ENCODE measurements at places on chromosomes 2 and 18.

GRCh38 chr2:209314653-209315052 is 109.2 kb upstream of the MAP2 start:
- no peak for DNase-seq

GRCh38 chr18:12027480-12027879 is 46.2 kb downstream of the IMPA2 start:
- DNase-seq, result no peak

DNA sequence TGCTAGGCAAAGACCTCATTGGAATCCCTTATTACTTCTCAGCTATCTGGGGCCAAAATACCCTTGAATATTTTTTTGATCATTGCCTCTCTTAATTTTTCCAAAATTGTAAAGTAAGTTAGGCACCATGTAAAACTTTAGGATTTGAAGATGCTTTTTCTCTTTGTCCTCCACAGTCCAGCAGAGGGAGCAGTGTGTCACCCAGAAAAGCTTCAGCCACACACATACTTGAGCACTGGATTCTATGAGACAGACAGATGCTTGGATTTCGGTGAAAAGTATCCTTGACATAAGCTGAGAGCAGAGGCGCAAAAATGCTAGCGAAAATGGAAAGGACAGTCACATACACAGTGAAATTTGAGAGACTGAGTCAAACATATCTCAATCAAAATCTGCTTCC is 74.7 kb upstream of the KCNJ3 start:
- DNase-seq, result peak; percentile 24

DNA sequence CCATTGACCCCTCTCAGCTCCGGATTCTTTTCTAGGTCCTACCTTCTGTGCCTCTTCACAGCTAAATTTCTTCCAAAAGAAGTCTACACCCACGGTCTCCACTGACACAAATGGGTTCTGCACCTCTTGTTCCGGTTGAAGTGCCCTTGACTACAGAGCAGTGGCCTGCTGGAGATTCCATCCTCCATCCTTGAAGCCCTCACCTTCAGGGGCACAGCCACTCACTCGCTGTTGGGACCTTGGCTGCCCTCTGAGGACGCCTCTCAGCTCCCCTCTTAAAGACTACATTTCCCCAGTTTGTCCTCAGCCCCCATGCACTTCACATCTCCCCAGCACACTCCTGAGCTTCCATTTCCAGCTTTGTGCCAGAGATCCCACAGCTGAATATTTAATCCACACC is 226.3 kb downstream of the ATAD2B start:
- no peak for DNase-seq

DNA sequence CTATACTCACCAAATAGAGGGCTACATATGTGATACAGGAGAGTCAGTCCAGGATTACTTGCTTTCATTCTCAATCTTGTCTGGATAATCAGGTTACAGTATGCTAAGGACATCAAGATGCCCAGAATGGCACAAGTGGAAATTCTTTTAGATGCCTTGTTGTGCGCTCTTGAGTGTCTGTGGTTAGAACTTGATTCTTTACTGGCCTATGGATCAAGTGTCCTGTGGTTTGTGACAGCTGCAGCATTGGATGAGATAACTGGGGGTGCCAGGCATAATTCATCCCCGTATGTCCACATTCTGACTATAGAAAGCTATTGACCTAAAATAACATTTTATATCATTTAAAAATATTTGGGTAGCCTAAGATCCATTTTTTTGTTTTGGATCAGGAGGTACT is 40.1 kb downstream of the CDC42EP3 start:
- no peak for DNase-seq

DNA sequence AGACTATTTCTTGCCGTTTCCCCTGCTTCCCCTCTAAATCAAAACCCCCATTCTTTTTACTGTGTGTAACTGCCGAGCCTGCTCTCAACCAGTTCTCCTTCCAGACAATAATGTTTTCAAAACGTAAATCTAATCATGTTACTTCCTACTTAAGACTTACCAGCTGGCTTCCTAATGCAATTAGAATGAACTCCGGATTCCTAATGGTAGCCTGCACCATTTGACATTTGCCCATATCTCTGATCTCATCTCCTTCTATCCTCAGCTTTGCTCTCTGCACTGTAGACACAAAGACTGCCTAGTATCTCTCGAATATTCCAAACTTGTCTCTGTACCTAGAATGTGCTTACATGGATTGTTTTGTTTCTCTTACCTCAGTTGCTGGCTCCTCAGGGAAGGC is 12.9 kb downstream of the TTL start:
- DNase-seq, result no peak

DNA sequence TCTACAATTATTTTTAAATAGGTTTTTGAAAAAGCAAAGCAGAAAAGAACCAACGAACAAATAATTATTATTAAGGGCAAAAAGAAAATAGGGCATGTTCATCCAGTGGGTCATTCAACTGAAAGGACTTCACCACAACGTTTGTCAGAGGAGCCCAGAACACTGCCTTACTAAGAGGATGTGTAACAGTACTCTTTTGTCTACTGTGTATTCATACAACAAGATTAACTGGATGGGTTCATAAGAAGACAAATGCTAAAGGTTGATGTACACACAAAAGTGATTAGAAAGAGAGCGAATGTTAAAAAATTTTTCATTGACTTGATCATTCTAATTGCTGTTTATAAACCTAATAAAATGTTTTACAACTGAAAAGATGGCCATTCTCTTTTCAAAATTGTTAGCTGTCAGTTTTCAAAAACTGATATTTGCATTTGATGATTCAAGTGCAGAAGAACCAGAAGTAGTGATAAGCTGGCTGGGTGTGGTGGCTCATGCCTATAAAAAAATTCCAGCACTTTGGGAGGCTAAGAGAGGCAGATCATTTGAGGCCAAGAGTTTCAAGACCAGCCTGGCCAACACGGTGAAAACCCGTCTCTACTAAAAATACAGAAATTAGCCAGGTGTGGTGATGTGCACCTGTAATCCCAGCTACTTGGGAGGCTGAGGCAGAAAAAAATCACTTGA is 33.1 kb downstream of the MGAT4A start:
- no peak for DNase-seq

GRCh38 chr2:24889221-24889620 is 30.8 kb downstream of the ADCY3 start:
- DNase-seq, result no peak

DNA sequence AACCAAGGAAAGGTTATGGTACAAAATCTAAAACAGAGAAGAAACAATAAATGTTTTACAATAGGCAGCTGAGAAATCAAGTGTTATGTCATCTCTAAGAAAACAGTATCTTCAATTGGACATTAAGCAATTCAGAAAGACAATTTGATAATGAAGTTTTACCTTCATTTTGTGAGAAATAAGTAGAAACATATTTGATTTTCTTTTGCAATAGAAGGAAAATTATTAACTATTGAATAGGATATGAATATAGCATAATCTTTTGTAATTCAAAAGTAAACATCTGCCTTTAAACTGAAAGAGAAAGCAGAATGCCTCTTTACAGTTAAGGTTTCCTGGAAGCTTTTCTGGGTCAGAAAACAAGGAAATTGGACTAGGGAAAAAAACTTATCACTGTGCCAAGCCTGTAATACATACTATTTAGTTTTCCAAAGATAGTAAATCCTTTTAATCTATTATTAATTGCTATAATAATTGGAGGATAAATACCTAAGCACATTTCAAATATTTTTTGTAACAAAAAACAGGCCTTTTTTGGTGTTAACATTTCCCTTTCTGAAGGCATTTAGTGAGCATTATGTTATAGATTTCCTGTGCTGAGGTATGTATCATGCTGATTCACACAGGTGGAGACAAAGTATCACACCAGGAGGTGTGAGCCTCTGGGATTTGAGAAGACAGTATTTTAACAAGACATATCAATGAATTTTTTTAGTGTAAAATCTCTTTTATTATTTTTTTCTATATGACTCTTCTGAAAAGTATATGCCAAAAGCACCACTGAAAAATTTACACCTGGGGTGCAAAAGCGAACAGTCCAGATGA is 947.0 kb upstream of the CDH2 start:
- no peak for DNase-seq

DNA sequence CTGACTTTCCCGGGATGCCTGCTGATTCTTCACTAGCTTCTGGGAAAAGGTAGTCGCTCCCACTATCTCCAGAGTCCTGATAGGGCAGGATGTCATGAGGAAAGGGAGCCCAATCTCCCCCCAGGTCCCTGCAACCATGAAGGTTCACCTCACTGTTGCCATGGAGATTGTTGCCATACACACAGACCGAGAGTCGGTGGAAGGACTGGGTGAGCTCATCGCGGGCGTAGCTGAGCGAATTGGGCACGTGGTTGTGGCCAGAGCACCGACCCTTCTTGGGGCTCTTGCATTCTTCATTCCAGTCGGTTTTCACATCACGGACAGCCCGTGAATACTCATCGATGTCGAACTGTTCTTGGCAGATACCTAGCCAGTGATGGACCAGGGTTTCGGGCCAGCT is 97.4 kb downstream of the MEP1B start:
- no peak for DNase-seq

- no peak for DNase-seq
These were observed 33.4 kb downstream of the THSD7B start for GRCh38 chr2:136798766-136799165.

- no peak for DNase-seq
These were observed 8.5 kb upstream of the CTDSP1 start for GRCh38 chr2:218391202-218391601.

- no peak for DNase-seq
These were observed 10.5 kb downstream of the EVX2 start for GRCh38 chr2:176072951-176073904.

- no peak for DNase-seq
These were observed 110.0 kb upstream of the FZD7 start for GRCh38 chr2:201923436-201924328.

DNA sequence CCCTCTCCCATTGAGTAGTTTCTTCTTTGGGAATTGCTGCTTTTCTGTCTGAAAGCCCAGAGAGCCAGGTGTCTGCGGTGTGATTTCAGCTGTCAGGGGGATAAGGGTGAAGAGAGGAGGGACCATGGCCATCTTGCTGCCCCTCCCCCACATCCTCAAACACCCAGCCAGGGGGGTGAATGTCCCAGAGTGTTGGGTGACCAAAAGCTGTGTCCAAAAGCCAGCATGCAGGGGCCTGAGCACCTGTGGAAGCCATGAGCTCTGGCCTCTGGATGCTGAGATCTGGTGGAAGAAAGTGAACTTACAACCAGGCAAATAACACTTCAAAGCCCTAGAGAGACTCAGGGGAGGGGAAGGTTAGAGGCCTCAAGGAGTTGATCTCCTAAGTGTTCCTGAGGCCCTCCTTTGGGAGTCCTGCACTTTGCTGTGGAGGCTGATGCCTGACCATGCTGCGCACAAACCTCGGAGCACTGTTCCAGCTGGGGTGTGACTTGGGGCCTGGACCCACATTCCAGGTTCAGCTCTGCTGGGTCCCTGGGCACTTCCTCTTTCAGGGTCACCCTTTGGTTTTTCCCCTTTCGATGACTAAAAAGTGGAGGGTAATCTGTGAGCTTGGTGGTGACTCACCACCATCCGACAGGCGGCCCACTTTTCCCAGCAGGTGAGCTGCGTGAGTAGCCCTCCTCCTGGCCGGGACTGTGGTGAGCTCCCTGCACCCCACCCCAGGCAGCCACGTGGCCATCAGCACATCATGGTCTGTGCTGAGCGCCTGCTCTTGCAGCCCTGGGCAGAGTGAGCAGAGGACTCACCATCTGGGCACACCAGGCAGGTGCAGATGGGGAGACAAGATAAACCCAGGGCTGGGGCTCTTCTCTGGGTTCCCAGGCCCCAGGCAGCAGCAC is 66.8 kb upstream of the FOSL2 start:
- DNase-seq, result no peak

DNA sequence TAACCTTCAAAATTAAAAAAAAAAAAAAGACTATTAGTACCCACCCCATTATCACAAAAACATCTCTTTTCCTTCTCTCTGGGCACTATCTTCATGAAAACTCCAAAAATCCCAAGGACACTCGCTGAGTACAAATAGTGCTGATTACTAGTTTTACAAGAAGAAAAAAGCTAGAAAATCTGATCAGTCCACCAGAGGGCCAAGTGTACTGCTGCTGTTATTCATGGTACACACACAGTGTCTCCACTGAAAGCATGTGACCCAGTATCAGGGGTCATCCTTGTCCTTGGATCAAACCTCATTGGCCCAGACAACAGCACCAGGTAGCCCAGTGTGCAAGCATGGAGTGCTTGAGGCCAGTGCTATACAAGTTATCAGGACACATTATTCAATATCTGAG is 382.7 kb upstream of the KLHL29 start:
- DNase-seq, result no peak

- DNase-seq, result no peak
These were observed 132.0 kb downstream of the NDUFA10 start for GRCh38 chr2:239893236-239893515.

DNA sequence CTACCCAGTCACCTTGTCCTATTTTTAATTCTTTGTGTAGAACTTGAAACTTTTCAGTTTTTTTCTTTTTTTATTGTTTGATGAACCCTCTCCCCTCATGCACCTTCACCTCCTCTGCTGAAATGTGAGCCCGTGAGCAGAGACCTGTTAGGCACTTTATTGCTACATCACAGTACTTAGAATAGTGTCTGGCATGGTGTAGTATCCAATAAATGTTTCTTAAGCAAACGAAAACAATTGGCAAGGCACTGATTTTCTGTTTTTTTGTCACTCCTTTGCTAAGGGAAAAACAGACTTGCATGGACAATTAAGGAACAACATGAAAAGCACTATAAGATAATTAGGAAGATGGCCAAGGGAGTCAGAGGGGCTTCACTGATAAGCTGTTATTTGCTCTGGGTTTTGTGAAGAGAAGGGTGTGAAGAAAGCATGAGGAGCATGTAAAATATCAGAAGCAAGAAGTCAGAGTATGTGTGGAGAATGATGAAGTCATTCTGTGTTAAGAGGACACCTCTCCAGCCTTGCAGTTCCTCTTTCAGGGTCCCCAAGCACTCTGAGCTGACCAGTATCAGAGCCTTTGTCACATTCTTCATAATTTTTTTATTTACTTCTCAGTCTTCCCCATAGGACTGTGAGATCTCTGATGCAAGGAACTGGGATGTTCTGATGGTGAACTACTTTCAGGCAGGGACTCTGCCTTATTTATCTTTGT is 99.7 kb upstream of the CAVIN2 start:
- DNase-seq, result no peak
